ENCODE measurements at places on chromosomes 13 and 19.

DNA sequence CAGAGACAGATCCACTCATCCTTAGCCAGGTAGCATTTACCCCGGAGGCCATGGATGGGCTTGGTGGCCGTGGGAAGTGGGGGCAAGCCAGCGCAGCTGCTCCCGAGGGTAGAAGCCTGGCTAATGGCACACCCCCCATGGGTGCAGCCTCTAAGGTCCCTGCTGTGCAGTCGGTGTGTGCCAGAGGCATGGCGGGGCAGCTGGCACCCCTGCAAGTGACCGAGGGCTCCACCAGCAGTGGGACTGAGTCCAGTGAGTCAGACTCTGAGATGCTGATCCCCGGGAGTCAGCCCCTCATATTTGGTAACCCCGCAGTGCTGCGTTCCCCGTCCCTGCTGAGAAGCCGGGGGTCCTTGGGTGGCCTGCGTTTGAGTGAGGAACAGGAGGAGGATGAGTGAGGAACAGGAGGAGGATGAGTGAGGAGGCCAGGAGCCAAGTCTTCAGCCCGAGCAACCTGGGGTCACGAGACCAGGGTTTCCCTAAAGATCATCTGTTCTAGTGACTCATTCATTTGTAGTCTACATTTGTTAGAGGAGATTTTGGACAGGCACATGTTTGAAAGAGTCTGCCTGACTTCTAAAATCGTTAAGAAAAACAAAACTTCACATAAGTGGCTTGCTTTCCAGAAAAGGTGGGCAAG is 180.7 kb downstream of the STK24 start:
- DNase-seq, result no peak

GRCh38 chr13:99484473-99484872 is 16.8 kb upstream of the TM9SF2 start:
- no peak for DNase-seq

DNA sequence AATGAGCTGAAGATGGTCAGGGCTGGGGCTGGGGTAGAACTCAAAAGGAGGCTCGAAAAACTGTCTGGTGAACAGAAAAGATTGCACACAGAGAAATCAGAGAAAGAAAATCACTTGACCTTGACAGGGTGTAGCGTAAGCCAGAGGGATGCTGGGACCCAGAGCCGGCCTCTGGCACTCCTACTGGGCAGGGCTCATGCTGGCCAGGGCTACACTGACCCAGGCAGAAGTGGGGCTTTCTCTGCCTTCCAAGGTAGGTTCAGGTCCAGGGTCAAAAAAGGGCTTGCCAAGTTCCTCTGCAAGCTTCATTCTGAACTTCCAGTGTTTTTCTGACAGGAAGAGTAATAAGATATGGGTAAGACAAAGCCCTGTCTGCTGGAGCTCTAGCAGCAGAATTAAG is 56.2 kb downstream of the LATS2 start:
- no peak for DNase-seq

- no peak for DNase-seq
Observed at GRCh38 chr13:34764246-34764645, 177.8 kb upstream of the NBEA start.

GRCh38 chr13:109088624-109088917 is 459.2 kb downstream of the MYO16 start:
- no peak for DNase-seq

GRCh38 chr19:40705362-40705651 is 11.4 kb downstream of the COQ8B start:
- no peak for DNase-seq

GRCh38 chr13:34011552-34012085 is 193.7 kb downstream of the RFC3 start:
- no peak for DNase-seq

DNA sequence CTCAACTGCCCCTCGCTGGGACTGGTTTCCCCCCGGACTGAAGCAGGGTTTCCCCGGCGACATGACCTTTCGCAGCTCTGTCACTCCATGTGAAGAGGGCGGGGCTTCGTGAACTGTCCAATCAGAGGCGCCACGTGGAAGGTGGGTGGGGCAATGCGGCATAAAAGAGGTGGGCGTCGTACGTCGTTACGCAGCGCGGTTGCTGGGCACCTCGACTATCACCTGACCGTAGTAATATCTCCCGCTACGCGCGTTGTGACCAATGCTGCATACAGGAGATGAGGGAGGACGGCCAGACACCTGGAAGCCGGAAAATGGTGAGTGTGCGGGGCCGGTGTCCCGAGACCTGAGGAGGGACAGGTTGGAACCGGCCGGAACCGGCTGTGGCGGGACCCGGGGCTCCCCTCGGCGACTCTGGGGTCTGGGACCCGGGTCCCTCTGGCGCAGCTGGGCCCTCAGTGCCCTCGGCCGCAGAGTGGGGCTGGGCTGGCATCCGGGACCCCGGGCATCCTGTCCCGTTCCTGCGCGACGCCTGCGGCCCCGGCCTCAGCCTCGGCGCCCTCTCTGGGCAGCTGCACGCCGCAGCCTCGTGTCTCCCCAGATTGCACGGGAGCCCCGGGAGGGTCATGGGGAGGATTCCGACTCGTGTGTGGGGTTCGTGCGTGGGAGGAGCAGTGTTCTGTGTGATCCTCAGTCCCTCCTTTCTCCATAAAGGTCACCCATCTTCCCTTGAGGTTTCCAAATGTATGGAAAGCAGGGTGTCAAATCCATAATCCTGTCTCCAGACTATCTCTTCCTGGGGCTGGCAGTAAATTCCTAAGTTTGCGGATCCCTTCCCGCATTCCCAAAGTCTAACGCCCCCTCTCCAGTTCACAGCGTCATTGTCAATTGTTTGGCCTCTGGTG is 32.2 kb downstream of the ZNF136 start:
- peak; percentile 37 for DNase-seq

DNA sequence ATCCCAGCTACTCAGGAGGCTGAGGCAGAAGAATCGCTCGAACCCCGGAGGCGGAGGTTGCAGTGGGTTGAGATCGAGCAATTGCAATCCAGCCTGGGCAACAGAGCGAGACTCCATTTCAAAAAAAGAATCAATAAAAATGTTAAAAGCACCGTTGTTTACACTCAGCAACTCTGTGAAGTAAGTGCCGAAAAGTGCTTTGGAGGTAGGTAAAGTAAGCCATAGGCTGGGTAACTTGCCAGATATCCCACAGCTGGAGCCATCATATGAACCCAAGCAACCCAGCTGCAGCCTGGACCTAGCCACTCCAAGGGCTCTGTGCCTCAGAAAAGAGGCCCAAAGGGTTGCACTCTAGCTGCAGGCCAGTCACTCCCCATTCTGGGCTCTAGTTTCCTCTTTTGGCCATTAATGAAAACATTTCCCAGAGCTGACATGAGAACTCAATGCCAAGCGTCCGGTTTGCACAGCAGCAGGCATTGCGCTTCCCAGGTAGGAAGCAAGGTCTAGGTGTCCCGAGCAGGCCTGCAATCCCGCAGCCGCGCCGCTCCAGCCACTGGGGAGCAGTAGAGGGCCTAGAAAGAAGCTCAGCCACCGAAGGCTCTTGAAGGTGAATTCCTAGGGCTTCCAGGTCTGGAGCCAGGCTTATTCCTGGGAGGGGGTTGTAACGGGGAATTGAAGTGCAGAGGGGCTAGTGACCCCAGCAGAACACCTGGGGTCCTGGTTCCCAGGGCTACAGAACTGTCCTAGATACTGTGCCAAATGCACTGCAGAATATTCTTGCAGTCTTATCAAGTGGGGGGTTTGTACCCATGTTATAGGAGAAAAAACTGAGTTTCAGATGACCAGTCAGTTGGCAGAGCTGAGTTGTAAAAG is 4.1 kb upstream of the CD79A start:
- DNase-seq, result no peak

- DNase-seq, result no peak
Observed at GRCh38 chr13:37615276-37615675, 16.7 kb upstream of the POSTN start.

GRCh38 chr19:13633109-13633508 is 126.8 kb upstream of the CACNA1A start:
- DNase-seq, result no peak

GRCh38 chr19:46890423-46891170 is 29.8 kb downstream of the ARHGAP35 start:
- no peak for DNase-seq

GRCh38 chr19:8265872-8266271 is 42.3 kb downstream of the CD320 start:
- DNase-seq, result no peak

GRCh38 chr13:47279920-47280319 is 383.1 kb upstream of the HTR2A start:
- DNase-seq, result no peak

- DNase-seq, result no peak
Observed at GRCh38 chr13:26024558-26024957, 27.3 kb downstream of the SHISA2 start.

GRCh38 chr13:94210816-94211215 is 268.7 kb downstream of the DCT start:
- DNase-seq, result no peak

- no peak for DNase-seq
Observed at GRCh38 chr13:80572923-80573316, 232.0 kb upstream of the SPRY2 start.

- no peak for DNase-seq
Observed at GRCh38 chr19:41225238-41226052, 6.4 kb downstream of the AXL start.
